ENCODE measurements at places on chromosomes 16 and 17. TPM values are rescaled to one million over a fixed set of nuclear protein-coding genes. Genes with fewer than 3 reads are reported as not detected.

The SPATA32 gene
- total RNA-seq, result not detected

DNA sequence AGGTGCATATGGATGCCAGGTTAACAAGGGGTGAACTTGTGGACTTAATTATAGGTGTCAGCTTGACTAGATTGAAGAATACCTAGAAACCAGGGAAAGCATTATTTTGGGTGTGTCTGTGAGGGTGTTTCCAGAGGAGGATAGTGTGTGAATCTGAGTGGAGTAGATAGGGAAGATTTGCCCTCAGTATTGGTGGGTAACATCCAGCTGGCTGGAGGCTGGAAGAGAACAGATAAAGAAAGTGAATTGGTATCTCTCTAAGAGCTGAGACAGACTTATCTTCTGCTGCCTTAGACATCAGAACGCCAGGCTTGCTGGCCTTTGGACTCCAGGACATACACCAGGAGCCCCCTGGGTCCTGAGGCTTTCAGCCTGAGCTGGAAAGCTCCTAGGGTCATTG, 75.2 kb downstream of the CDRT15 start:
- no peaks in the 10 kb centered on the region for H3K27me3 ChIP-seq
- no peak overlapping the region for H3K27ac ChIP-seq
- no peak overlapping the region for H3K4me3 ChIP-seq
- no peak for DNase-seq
- H3K4me1 ChIP-seq, result peaks cover 4% of the 10 kb centered on the region

- no peaks in the 10 kb centered on the region for H3K27me3 ChIP-seq
- H3K36me3 ChIP-seq, result no peaks in the 10 kb centered on the region
- no peak overlapping the region for H3K27ac ChIP-seq
These were observed 28.7 kb upstream of the DNAI2 start for GRCh38 chr17:74245145-74245831.

DNA sequence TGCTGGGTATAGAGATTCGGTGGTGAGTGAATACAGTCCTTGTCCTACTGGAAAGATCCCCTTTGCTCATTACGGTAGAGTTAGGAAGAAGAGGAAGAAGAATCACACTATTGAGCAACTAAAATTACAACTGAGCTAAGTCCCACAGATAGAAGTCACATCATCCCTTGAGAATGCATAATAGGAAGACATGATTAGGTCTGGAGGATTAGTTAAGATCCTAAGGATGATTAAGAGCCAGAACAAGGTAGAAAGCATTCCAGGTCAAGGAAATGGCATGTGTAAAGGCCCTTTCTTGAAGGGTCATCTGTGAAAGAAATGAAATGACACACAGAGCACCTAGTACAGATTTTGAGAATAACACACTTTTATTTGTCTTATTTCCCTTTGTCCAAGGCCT, 503.5 kb downstream of the HAPSTR1 start:
- H3K4me1 ChIP-seq, result no peaks in the 10 kb centered on the region
- DNase-seq, result no peak
- no peaks in the 10 kb centered on the region for H3K27me3 ChIP-seq
- no peaks in the 10 kb centered on the region for H3K36me3 ChIP-seq
- H3K27ac ChIP-seq, result no peak overlapping the region
- H3K4me3 ChIP-seq, result no peak overlapping the region

The SULT1A1 gene
- total RNA-seq, result 4.7 TPM

DNA sequence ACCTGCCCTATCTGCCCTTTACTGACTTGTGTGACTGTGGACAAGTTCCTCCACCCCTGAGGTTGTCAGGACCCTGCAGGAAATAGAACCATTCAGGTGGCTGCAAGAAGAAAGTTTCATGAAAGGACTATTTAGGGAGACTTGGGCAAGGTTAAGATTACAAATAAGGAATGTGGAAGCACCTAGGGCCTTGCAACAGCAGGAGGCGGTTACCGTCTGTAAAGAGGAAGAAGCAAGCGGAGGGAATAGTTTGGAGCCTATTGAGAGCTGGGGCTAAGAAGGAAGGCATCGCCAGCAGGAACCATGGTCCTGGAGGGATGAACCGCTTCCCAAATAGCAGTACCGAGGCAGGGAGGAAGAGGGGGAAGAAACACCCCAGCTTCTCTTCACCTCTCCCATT, 132.4 kb downstream of the PRKCB start:
- H3K36me3 ChIP-seq, result no peaks in the 10 kb centered on the region
- DNase-seq, result no peak
- H3K27ac ChIP-seq, result no peak overlapping the region
- no peak overlapping the region for H3K4me3 ChIP-seq
- peaks cover under 1% of the 10 kb centered on the region for H3K27me3 ChIP-seq

- no peak overlapping the region for H3K27ac ChIP-seq
- peaks cover 20% of the 10 kb centered on the region for H3K4me1 ChIP-seq
- peaks cover 48% of the 10 kb centered on the region for H3K36me3 ChIP-seq
- no peaks in the 10 kb centered on the region for H3K27me3 ChIP-seq
These were observed 94.9 kb downstream of the CACNG1 start for GRCh38 chr17:67139289-67139688.

- no peak overlapping the region for H3K27ac ChIP-seq
- no peaks in the 10 kb centered on the region for H3K36me3 ChIP-seq
These were observed 4.1 kb downstream of the NXN start for GRCh38 chr17:975371-975915.

The PARD6A gene
- 16.4 TPM for total RNA-seq

GRCh38 chr16:49513040-49513439, 139.4 kb downstream of the C16orf78 start:
- DNase-seq, result no peak
- H3K4me3 ChIP-seq, result no peak overlapping the region
- no peaks in the 10 kb centered on the region for H3K4me1 ChIP-seq
- no peaks in the 10 kb centered on the region for H3K36me3 ChIP-seq
- H3K27me3 ChIP-seq, result no peaks in the 10 kb centered on the region

DNA sequence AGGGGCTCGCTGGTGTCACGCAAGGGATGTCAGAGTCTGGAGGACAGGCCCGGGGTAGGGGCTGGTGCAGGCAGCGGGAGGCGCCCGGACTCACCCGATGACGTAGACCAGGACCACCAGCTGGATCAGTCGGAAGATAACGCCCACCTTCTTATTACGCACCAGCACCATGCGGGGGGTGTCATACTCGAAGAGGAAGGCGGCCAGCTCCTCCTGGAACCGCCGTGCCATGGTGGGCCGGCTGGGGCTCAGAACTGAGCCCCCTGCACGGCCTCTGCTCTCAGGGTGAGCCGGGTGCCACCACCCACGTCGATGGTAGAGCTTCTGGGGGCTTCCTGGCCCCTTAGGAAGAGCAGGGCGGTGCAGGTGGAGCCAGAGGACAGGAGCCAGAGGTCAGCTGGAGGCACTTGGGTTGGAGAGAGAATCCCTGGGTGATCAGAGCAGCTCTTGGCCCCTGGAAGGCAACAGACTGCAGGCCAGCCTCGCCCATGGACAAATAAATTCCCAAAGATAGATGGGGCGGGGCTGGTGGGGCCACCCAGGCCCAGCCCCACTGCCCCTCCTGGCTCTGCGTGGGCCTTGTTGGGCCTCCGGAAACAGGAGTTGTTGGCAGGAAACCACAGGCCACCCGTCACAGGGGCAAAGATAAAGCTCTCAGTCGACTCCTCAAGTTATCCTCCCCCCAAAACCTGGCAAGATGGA, at the start of gene P2RX1:
Gene P2RX1, minus strand, starts transcription at position 471 of the 702 bp plus-strand sequence. Its CDS starts 240 bp downstream, at position 231.
- no peaks in the 10 kb centered on the region for H3K4me1 ChIP-seq
- no peak within 1 kb of the TSS for H3K27ac ChIP-seq
- no peaks in the 10 kb centered on the region for H3K36me3 ChIP-seq
- no peak for DNase-seq

GRCh38 chr17:36933512-36934143, 3.6 kb upstream of the LHX1 start:
- no peak for DNase-seq
- no peak overlapping the region for H3K4me3 ChIP-seq
- no peak overlapping the region for H3K27ac ChIP-seq
- no peaks in the 10 kb centered on the region for H3K36me3 ChIP-seq

- DNase-seq, result peak; percentile 84
- H3K36me3 ChIP-seq, result peaks cover 2% of the 10 kb centered on the region
- H3K27ac ChIP-seq, result no peak overlapping the region
- peaks cover 6% of the 10 kb centered on the region for H3K4me1 ChIP-seq
- H3K27me3 ChIP-seq, result no peaks in the 10 kb centered on the region
These were observed 217.8 kb downstream of the SPECC1 start for GRCh38 chr17:20226814-20227482.

The SLC2A4 gene
- total RNA-seq, result 0.29 TPM

DNA sequence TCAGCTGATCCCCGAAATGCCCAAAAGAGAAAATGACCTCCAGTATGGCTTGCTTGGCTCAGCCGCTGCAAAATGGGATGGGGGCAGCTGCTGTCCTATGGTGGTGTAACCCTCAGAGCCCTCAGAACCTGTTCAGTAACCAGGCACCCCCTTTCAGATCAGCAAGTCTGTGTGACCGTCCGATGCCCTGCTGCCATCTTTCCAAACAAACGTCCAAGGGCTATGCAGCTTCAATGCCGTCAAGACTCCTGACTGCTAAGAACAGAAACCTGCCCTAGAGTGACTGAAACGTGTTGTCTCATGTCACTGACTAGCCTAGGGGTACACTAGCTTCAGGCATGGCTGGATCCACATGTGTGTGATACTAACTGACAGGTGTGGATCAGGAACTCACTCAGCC, 70.4 kb downstream of the GNAO1 start:
- H3K27ac ChIP-seq, result no peak overlapping the region
- no peaks in the 10 kb centered on the region for H3K4me1 ChIP-seq
- peaks cover 46% of the 10 kb centered on the region for H3K27me3 ChIP-seq
- no peak overlapping the region for H3K4me3 ChIP-seq
- DNase-seq, result no peak

All from PC-3 (cell line).